ENCODE measurements at places on chromosomes 16 and 17. TPM values are rescaled to one million over a fixed set of nuclear protein-coding genes. Genes with fewer than 3 reads are reported as not detected.

CRHR1 gene
- total RNA-seq: not detected

CHST4 gene
- total RNA-seq: not detected

CDH1 gene
- 0.73 TPM for total RNA-seq

RDM1 gene
- 7.2 TPM for total RNA-seq

TMEM94 gene
- 72.9 TPM for total RNA-seq

KIF2B gene
- total RNA-seq: not detected

PRR35 gene
- not detected for total RNA-seq

SEZ6L2 gene
- not detected for total RNA-seq

SPNS2 gene
- total RNA-seq: 0.64 TPM

FOXJ1 gene
- 0.27 TPM for total RNA-seq

TMEM100 gene
- total RNA-seq: not detected

KRTAP4-1 gene
- total RNA-seq: not detected

AXIN2 gene
- 6.2 TPM for total RNA-seq

NPIPA3 gene
- 2.9 TPM for total RNA-seq

SPATA32 gene
- total RNA-seq: 0.16 TPM

G6PC3 gene
- 25.5 TPM for total RNA-seq

LITAF gene
- 90.0 TPM for total RNA-seq

HOXB4 gene
- 6.9 TPM for total RNA-seq

HES7 gene
- 0.61 TPM for total RNA-seq

ORC6 gene
- 46.2 TPM for total RNA-seq

FOXC2 gene
- not detected for total RNA-seq

OR3A3 gene
- not detected for total RNA-seq

PABPN1L gene
- total RNA-seq: not detected

HOXB1 gene
- total RNA-seq: not detected

ANKRD40CL gene
- not detected for total RNA-seq

CDYL2 gene
- 30.4 TPM for total RNA-seq

OTOA gene
- total RNA-seq: 0.11 TPM

TNFRSF17 gene
- total RNA-seq: not detected

TMEM106A gene
- total RNA-seq: 18.4 TPM

KRT20 gene
- not detected for total RNA-seq

LGALS9B gene
- total RNA-seq: 2.0 TPM

TMC7 gene
- 0.05 TPM for total RNA-seq

CCDC154 gene
- 2.2 TPM for total RNA-seq

MFAP4 gene
- total RNA-seq: not detected

IRX6 gene
- not detected for total RNA-seq

MKS1 gene
- total RNA-seq: 17.9 TPM

NT5M gene
- 6.6 TPM for total RNA-seq

RNF112 gene
- 0.20 TPM for total RNA-seq

MARVELD3 gene
- total RNA-seq: not detected
